ENCODE measurements at places on chromosomes 16 and 17.

DNA sequence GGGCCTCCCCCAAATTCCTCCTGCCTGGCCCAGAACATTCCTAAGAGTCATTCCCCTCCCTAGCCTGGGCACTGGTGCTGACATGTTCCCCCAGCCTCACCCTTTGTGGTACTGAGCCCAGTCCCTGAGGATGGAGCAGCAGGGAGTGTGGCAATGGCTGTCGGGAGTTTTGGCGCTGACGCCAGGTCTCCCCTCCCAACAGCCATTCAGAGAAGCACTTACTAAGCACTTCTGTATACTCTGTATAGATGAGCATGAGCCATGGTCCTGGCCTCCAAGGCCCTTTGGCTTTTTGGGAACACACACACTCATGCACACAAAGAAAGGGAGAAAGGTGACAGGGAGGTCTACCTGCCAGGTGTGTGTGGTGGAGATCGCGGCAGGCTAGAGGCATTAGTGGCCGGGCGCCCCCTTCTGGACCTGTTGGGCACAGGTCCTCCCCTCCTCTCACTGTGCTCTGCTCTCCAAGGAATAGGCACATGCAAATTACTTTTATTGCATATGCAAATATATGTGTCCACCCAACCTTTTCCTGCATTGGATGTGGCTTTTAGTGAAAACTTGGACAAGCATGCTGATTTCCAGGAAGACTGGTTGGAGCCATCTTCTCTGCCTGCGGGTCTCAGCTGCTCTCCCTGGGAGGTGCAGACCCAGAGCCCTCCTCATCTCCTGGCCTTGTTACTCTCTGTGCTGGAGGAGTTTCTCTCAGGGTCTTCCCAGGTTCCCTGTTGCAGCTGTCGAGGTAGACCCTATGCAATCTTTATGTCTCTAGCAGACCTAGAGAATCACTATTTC, 17.4 kb upstream of the C17orf107 start:
- peak; percentile 26 for DNase-seq

DNA sequence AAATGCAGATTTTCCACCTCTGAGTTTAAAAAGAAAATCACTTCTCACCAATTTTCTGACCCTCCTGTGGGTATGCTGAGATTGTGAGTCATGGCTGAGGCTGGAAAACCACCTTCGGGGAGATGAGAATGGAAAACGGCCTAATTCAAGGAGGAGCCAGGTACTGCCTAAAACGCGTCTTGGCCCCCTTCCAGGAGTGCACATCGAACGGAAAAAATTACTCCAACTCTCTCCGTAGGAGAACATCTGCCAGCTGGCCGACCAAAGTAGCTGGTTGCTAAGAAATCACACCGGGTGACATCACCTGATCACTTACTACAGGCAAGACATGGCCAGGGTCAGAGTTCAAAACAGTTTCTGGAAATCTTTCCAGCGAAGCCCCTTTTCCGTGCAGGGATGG, 107.6 kb downstream of the ZNF423 start:
- DNase-seq = no peak

GRCh38 chr16:74183601-74184360, 112.8 kb upstream of the PSMD7 start:
- DNase-seq = no peak

GRCh38 chr16:116015-116414, 22.5 kb downstream of the NPRL3 start:
- no peak for DNase-seq

GRCh38 chr17:82056729-82057621, 5.3 kb downstream of the GPS1 start:
- DNase-seq = peak; percentile 15

GRCh38 chr16:8924214-8924613, 39.5 kb downstream of the USP7 start:
- no peak for DNase-seq

GRCh38 chr16:78415669-78416068, 316.2 kb downstream of the WWOX start:
- no peak for DNase-seq

- no peak for DNase-seq
Measured at GRCh38 chr17:5416901-5417300, 2.6 kb downstream of the NUP88 start.

DNA sequence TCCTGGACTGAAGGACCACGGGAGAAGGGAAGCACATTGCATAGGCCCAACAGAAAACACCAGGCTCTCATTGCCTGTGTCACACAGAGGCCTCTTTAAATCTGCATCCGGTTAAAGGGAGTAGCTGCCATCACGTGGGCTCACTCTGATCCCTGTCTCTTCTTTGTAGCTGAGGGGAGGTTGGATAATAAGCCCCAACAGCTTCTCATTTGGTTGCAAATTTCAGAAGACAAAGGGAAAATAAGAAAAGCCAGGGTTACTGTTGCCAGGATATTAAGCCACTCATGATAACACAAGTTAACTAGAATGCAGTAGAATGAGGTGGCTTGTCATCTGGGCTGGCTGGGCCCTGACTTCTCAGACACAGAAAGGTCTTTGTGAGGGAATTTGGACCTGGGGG, 325.1 kb upstream of the ERCC4 start:
- DNase-seq = no peak

DNA sequence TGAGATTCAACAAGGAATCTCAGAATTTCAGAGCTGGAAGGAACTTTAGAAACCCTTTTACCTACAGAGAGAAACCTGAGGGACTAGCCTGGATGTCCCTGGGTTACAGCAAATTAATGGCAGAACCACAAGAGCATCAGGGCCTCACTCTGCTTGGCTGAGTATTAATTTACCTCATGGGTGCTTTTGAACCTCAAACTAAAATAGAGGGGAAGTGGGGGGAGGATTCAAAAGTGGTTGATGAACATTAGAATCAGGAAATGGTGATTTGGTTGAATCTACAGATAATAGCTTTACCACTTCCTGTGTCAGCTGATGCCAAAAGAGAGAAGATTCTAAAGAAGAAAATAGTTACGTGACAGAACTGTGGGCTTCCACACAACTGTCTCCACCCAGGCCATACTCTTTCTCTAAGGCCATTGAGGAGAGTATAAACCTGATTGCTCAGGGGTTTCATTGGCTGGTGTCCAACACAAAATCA, 11.3 kb upstream of the SKAP1 start:
- peak; percentile 37 for DNase-seq

DNA sequence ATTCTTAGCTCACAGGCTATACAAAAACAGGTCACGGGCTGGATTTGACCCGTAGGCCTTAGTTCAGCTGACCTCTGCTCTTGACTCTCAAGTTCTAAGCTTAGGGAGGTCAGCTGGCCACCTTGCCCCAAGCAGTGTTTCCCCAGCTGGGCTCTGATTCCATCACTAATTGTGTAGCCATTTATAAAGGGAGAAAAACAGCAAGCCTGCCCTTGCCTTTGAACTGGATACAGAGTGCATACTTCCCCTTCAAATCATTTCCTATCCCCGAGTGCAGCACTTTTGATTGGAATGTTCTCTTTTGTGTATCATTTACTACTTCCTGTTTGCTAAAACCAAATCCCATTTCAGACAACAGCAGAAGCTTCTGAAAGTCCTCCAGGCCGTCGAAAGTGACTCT, 153.6 kb downstream of the KATNIP start:
- DNase-seq = no peak

DNA sequence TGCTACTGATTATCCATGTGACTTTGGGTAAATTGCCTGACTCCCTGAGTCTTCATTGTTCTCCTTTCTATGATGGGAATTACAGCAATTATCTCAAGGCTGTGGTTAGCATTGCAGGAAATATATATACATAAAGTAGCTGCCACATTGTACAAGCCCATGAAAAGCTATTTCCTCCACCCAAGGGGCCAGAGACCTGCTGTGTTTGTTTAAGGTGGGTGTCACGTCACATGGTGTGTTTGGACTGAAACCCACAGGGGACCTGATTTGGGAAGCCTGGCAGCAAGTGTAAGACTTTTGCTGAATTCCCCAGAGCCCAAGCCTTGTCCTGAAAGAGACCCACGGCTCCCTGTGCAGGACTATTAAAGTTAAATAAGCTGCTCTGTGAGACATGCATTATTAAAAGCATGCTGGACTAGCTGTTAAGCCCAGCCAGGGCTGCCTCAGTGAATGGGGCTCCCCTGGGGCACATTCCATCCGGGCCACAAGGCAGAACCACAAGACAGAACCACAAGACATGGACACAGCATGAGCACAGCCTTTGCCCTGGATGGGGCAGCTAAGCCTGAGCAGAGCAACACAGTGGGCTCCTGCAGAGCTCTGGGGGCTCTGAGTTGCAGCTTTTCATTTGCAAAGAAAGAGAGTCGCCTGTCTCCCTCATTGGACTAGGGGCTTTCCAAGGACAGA, 148.9 kb downstream of the SPACA3 start:
- no peak for DNase-seq

- DNase-seq = no peak
Measured at GRCh38 chr17:80884811-80885210, 106.8 kb upstream of the CHMP6 start.

Measured in DND-41 (cell line).